ENCODE measurements at places on chromosomes 3 and 15. TPM values are rescaled to one million over a fixed set of nuclear protein-coding genes. Genes with fewer than 3 reads are reported as not detected.

GRCh38 chr3:48614044-48614443 lies 4.6 kb upstream of the UQCRC1 start:
- DNase-seq, result no peak

DNA sequence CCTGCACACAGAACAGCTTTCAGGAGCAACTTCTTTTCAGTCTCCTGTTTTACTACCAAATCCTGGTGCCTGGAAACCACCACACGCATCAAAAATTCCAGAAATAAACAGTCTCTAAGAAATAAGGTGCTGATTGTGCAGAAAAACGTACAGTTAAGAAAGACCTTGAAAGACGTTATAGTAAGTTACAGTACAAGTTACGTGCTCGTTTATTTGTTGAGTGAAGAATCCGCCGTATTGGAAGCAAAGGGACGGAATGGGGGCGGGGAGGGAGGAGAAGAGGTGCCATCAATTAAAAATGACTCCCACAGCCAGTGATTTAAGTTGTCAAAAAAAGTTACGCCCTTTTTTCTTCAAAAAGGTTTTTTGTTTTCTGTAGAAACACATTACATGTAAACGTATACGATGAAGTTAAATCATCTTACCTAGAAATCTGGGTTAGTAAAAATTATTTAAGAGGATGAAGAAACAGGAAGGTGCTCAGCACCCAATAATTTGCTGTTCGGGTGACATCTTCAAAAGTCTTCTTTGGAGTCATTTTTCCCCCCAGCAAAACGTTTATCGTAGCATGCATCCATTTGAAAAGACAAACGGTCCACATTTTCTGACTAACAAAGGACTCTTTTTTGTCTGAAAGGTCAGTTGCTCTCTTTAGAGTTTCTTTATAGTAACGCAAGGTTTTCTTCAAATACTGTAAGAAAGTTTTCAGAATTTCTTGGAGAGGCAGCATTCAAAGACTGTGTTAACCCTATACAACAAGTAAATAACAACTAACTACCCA lies 782 bp upstream of the UACA start:
- no peak for DNase-seq

- no peak for DNase-seq
Observed at GRCh38 chr3:182294696-182295095, 498.6 kb upstream of the ATP11B start.

DNA sequence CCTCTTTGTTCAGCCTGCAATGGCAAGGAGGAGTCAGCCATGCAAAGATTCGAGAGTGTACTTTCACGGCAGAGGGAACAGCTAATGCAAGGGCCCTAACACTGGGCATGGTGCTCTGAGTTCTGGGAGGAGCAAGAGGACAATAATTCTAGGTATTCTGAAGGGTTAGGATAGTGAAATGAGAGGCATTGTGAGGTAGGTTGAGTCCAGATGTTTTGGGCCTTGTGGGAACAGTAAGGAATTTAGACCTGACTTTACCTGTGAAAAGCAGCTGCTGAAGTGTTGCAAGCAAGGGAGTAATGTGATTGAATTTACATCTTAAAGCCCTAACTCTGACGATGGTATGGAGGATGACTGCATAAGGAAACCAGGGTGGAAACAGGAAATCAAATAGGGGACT lies 211.6 kb downstream of the CNTN3 start:
- DNase-seq, result no peak

DNA sequence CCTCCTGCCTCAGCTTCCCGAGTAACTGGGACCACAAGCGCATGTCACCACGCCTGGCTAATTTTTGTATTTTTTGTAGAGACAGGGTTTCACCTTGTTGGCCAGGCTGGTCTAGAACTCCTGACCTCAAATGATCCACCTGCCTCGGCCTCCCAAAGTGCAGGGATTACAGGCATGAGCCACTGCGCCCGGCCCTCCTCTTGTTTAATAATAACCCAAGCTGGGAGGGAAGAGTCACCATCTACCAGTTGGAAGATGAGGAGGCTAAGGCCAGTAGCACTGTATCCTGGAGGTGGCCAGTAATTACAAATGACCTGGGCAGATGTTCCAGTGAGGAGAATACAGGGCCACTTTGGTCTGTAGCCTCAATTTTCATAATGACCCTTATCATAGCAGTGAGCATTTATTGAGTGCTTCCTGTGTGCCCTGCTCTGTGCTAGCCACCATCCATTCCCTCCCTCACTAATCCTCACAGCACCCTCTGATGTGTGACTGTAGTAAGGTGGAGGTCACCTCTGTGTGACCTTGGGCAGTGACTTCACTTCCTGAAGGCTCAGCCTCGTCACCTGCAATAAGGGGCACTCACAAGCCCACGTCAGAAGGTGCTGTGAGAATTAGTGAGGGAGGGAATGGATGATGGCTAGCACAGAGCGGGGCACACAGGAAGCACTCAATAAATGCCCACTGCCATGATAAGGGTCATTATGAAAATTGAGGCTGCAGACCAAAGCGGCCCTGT lies 64.2 kb downstream of the ABTB1 start:
- no peak for DNase-seq

Gene SLC2A2
- polyA plus RNA-seq, result not detected

DNA sequence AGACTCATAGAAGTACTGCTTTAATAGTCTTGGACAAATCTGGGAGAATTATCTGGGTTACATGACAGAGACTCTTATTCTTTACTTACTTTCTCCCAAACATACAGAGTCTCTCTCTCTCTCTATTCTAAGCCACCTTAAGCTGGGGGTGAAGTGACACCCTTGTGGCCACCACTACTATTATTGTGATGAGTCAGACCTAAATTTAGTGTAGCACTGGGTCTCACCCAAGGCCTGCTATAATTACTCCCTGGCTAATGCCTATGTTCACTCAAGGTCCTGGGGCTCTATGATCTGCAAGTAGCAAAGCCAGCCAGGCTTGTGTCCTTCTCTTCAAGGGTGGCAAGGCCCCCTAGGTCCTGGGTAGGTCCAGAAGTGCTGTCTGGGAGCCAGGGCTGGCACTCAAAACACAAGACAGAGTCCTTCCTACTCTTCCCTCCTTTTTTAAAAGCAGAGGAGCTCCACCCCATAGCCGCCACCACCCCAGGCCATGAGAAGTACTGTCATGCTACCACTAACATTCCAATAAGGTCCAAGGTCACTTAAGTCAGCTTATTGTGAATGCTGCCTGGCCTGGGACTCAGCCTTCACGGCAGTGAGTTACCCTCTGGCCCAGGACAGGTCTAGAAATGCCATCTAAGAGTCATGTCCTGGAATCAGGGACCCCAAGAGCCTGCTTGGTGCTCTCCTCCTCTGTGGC lies 183.6 kb downstream of the POLQ start:
- no peak for DNase-seq

DNA sequence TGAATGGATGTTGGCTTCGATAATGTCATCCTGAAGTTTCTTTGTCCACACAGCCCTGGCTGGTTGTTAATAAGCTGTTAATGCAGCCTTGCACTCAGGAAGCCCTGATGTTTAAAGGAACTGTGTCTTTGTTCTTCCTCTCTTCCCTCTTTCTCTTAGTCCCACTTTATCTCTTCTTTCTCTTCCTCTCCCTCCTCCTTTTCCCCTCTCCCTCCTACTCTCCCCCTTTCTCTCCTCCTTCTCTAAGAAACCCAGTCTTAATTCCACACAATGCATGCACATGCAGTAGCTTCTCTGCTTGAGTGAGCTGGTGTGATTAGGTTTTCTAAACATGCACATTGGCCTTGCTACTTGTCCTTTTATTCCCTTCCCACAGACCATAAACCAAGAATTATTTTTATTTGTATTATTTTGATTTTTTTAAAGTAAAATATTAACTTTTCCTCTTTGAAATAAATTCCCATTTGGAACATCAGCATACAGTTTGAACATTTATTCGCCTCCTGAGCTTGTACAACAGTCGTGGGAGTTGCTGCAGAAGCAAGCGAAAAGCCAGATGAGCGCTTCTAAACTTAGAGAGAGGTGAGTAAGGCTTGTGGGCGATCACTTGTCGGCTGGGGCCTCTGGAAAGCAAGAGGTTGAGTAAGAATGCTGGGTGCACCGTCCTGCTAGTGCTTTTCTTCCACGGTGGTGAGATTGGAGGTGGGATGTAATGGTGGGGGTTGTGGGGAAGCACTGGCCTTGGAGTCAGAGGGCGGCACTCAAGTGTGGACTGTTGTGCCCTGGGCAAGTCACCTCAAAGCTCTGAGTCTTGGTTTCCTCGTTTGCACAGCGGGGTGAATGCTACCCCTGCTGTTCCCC lies 7.2 kb downstream of the GHRL start:
- no peak for DNase-seq

Gene UTS2B
- not detected for polyA plus RNA-seq

Gene ST8SIA2
- polyA plus RNA-seq, result not detected
